CD8-positive, alpha-beta T cell (primary cell): ENCODE measurements at places on chromosomes 7 and 10.
A peak's percentile ranks its signal among the peaks of the same experiment; 100 is the strongest.

- no peak for DNase-seq
Measured at GRCh38 chr7:84389242-84389641, 194.7 kb upstream of the SEMA3A start.

DNA sequence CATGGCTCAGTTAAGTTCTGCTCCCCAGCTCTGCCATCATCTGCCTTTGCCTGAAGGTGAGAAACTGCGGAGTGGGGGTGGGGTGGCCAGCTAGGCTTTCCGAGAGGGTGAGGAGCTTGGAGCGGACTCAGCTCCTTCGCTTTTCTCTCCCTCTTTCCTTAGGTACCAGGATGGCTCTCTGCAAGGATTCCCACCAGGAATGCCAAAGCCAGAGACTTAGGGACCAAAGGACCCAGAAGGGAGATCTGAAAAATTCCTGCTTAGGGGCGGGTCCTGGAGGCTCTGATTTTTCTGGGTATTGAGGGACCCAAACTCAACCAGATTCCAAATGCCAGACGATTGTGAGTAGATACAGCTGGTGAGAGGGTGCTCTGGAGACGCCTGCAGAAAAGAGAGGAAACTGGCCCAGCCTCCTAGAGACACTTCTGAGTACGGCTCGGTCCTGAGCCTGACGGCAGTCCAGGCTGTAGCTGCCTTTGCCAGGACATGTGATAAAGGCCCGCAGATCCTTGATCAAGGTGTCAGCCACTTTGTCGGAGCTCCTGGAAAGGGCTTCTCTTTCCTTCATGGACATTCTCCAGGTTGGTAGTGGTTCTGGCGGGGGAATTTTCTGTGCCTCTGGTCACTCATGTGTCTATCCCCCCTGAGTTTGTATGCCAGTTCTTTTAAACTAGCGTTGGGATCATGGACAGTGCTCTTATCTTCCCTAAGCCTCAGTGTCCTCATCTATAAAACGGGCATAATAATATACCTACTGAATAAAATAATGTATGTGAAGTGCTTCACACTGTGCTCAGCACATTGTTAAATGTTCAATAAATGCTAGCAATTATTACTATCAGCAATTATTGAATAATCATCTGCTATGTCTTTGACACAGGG is 42.5 kb upstream of the BTRC start:
- no peak for DNase-seq

GRCh38 chr7:89023206-89023605 is 227.7 kb upstream of the TEX47 start:
- DNase-seq, result no peak

- no peak for DNase-seq
Measured at GRCh38 chr7:22195397-22196172, 161.4 kb downstream of the RAPGEF5 start.

GRCh38 chr7:94087664-94088352 is 83.7 kb upstream of the BET1 start:
- peak; percentile 78 for DNase-seq

GRCh38 chr10:43961523-43962345 is 313.1 kb upstream of the ZNF32 start:
- no peak for DNase-seq

DNA sequence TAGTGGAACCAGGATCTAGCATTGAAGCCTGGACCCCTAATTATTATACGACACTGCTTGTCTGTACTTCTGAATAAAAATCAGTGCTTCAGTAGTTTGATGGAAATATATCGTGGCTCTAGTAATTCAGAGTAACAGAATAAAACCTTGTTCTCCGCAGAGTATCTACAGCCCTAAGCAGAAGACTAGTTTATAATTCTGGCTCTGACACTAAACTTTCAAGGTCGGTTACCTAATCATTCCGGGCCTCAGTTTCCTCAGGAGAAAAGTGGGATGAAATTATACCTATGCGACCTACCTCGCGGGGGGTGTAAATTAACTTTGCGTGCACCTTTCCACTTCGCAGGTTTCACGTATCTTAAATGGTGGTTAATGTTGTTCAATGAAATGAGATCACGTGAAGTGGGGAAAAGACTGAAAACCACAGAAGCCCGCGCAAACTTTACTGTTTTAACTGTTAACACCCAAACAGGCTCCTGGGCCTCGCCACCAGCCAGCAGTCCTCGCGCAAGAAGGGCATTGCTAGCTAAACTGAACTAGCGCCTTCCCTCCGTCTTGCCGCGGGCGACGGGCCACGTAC is 615 bp downstream of the THAP5 start:
- DNase-seq, result peak; percentile 76

DNA sequence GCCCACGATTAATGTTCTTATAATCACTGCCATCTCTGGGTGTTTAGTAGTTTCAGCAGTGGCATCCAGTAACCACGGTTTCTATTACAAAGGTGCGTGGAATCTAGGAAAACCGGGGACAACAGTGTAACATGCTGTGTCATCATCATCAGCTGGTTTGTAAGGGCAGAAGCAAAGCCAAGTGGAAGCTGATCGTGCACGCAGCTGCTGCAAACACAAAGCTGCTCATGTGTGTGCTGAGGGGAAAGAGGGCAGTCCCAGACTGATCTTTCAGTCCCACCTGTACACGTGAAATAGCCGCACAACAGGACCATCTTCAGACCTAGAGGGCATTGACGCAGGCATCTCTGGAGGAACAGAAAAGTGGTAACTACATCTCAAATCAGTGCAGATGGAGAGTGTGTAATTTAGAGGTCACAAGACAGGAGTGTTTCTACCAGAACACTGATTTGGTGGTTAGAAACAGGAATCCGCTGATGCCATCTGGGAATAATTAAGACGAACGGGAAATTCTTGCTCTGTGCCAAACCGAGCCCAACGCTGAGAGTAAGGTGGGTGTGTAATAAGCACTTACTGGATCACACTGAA is 13.4 kb downstream of the ANKRD16 start:
- no peak for DNase-seq

- DNase-seq, result no peak
Measured at GRCh38 chr10:4254101-4254994, 469.3 kb upstream of the KLF6 start.

DNA sequence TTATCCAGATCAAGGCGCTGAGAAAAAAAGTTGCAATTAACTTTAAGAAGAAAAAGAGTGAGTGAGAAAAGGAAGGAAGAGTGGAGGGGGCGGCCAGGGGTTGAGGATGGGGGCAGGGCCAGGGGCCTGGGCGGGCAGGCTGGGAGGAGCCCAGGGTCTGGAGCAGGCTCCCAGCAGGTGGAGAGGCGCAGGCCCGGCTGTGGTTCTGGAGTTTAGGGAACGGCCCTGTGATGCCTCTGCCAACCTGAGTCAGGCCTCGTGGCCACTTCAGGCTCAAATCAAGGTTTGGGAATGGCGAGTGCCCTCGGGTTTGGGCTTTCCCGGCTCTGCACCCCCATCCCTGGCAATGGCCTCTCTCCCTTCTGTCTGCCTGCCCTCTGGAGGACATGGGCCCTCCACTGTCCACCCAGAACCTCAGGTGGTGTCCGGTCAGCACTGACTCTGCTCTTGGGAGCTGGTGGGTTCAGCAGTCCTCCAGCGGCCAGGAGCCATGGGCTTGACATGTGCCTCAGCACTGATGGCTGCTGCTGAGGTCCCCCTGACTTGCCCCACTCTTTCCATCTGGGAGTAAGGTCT is 41.0 kb upstream of the EMX2 start:
- no peak for DNase-seq

- DNase-seq, result no peak
Measured at GRCh38 chr10:19168584-19168983, 120.0 kb downstream of the MALRD1 start.

DNA sequence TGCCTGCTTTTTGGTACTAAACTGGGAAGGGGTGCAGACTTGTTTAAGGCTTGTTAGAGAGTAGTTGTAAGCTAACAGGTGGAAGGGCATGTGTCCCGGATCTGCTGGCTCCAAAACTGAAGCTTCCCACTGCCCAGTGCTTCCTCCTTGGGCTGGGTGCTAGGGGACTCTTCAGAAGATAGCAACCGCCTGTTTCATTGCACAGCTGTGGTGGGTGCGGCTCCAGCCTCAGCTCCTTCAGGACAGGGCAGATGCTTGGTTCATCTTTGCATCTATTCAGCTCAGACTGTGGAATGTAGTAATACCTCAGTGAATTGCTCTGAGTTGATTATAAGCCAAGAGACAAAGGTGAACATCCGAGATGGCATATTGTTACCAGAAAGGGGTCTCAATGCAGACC is 527.1 kb downstream of the TYW1 start:
- no peak for DNase-seq

GRCh38 chr10:106991091-106991490 is 173.4 kb downstream of the SORCS1 start:
- DNase-seq, result no peak

DNA sequence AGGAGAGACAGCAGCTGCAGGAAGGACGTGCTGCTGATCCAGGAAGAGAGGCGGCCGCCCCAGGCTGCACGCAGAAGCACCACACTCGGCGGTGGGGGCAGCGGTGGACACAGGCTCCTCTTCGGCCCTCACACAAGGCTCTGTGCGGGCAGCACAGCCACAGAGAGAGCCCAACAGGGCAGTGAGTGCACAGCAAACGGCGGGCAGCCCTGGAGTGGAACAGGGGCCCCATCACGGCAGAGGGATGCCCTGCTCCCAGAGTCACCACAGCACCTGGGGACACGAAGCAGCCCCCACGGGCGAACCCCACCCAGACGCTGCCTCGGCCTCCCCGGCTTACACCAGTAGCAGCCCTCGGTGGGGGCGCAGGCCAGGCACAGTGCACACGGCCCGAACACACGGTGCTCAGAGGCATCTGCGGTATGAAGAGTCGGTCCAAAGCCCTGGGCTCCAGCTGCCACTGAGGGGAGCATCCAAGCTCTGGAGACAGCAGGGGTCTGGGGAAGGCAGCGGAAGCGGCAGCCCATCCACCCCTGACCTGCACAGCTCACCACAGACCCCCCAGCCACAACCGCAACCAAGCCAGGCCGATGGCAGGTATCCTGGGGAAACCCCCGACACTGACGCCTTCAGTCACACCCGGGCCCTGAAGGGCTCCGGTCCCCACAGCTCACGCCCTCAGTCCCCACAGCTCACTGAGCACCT is 16.8 kb downstream of the NUDT1 start:
- DNase-seq, result peak; percentile 42

- no peak for DNase-seq
Measured at GRCh38 chr7:136104269-136104603, 127.1 kb upstream of the MTPN start.

DNA sequence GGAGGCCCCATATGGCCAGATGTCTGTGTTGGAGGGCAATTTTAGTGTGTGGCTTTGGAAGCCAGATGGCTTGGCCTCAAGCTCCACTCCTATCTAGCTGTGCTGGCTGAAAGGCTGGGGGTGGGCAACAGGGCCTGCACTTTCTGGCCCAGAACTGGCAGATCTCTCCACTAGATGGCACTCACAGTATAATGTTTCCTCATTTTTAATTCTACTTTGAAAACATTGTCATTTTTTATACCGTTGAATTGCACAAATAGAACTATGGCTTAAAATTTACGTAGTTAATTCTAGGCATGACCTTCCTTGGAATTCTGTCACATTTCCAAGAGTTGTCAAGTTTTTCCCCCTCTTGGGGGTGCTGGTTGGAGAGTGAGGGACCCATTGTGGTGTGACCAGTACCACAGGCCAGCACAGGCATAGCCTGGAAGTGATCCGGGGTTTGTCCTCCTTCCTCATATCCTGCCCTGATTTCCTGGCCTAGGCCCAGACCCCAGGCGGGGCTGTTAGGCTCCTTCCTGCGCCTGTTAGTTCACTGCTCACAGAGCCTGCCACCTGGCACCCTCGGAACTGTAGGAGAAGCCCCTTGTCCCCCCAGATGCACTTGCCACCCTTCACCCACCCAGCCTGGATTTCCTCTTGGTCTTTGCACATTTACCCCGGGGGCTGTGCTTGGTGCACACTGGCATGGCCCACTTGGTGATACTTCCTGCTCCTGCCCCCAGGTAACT is 52.8 kb downstream of the ARHGAP22 start:
- peak; percentile 11 for DNase-seq

DNA sequence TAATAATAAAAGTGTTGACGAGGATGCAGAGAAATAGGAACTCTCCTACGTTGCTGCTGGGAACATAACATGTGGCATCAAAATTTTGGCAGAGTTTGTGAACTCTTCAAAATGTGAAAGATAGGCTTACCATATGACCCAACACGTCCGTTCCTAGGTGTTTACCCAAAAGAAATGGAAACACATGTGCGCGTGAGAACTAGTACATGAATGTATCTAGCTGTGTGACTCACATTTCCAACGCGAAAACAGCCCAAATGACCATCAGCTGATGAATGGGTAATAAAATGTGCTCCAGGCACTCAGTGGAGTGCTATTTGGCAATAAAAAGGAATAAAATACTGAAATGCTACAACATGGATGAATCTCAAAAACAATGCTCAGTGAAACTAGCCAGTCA is 10.4 kb upstream of the ELFN1 start:
- DNase-seq, result no peak

DNA sequence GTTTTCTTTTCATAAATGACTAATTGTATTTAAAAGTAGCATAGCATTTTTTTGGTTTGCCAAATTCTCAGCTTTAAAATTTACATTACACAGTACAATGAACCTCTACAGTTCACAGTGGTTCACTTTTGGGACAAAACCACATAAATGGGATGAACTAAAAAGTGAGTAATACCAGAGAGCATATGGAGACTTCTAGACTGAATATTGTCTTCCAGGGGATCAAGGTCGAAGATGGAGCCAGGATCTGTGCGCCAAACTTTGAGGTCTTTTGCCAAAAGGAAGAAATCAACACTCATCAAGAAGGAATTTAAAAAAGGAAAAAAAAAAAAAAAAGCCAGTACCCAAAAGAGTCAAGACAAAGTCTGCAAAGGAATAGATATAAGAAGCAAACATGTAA is 87.5 kb downstream of the NEBL start:
- no peak for DNase-seq

GRCh38 chr7:151684408-151685175 is 164.9 kb upstream of the RHEB start:
- DNase-seq, result no peak

DNA sequence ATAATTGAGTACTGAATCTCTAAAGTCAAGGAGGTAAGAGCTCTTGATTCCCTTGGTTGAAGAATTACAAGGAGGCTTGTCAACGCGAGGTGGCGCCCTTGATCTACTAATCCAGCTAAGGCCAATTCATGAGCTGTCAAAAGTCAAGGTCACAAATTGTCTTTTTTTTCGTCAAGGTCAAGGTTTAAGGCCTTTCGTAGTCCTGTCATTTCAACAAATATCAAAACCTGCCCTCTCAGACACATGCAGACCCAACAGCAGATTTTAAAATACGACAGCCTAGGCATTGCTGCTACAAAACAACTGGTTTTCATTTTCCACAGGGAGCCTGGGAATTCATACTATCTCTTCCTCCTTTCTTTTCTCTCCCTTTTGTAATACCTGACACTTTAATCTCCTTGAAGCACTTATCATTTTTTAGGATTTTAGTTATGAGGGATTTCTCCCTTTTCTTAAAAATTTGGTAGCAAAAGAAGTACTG is 3.6 kb downstream of the HOXA13 start:
- peak; percentile 77 for DNase-seq

DNA sequence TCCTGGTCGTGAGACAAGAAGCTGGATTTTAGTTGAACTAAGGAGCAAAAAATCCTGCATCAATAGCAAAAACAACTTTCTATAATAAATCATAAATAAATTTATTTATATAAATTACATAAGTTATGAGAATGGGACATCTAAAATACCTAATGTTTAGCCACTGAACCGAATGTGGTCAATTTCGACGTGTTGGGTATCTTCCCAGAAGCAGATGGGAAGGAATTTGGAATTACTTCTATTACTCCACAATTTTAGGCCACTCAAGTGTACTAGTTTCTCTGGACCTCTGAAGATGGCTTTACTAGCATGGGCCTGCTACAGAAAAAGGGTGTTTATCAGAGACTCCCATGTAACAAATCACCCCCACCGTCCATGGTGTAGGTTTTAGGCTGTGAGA is 172.0 kb downstream of the PRPF18 start:
- no peak for DNase-seq
